ENCODE measurements at places on chromosomes 7 and 10.

DNA sequence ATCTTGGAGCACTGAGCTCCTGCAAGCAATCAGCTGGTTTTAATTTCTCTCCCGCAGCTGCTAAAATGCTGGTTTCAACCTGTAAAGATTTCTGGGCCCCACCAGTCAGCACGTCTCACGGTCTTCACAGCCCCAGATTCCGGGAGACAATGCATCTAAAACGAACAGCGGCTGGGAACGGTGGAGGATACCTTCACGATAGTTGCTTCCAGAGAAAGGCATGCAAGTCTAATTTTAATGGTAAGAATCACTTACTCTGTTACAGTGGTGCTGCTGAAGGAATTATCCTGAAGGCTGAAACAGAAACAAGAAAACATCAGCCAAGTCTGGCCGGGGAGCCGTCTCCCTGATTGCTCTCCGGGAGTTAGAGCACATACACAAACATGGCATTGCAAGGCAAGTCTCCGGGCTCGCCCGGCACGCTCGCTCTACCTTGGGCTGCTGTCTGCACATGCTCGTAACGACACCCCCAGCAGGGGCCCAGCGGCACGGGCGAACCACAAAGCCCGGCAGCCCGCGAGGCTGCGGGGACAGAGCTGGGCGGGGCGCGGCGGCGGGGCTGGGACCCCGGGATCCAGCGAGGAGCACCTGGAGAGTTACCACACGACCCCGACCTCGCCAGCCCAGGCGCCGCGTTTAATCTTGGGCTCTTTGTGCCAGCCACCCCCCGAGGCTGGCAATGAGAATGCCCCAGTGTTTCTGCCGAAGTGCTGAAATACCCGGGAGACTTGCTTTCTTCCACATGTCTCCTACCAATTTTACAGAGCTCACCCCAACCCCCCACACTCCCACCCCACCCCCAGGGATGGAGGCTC lies at the start of gene FAM13C:
Gene FAM13C, minus strand, starts transcription at position 406 of the 815 bp plus-strand sequence. Its CDS starts 89 bp downstream, at position 317.
- DNase-seq: peak; percentile 49

DNA sequence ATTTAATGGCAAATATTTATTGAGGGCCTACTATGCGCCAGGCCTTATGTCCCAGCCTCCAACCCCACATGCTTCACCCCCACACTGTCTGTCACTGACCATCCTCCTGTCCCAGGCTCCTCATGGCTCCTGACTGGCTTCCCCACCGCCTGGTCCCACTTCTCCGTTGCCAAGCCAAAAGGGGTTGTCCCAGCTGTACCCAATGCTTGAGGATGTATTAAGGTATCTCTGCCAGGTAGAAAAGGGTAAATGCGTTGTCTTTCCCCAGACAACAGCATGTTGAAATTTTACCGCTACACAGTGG lies 168.8 kb upstream of the FRMD4A start:
- no peak for DNase-seq

GRCh38 chr10:29617880-29618340 lies 16.9 kb downstream of the SVIL start:
- DNase-seq: peak; percentile 48

DNA sequence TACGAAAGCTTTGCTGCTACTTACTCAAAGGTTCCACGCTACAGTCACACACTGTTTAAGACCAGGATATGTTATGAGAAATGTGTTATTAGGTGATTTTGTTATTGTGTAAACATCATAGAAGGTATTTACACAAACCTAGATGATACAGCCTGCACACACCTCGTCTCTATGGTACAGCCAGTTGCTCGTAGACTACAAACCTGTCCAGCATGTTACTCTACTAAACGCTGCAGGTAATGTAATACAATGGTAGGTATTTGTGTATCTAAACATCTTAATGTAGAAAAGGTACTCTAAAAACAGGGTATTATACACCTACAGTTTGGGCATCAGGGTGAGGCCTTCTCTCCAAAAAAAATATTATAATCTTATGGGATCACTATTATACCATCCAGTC lies 181.2 kb downstream of the MYOF start:
- DNase-seq: no peak

DNA sequence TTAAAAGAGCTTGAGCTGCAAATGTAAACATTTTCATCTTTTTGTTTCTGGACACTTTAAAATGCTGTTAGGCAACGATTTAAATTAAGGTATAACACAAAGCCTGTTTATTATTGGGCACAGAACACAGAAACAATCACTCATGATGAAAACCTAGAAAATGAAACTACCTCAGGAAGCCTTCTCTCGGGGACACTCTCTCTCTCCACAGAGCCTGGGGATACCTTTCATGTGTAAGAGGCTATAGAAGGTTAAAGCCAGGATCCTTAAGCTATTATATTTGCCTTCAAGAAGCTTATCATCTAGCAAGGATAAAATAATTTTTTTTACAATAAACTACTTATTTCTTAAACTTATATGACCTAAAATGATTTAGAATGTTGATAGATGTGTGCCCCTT lies 194.1 kb downstream of the SKAP2 start:
- DNase-seq: no peak

GRCh38 chr7:81692146-81692905 lies 77.5 kb downstream of the HGF start:
- peak; percentile 33 for DNase-seq

DNA sequence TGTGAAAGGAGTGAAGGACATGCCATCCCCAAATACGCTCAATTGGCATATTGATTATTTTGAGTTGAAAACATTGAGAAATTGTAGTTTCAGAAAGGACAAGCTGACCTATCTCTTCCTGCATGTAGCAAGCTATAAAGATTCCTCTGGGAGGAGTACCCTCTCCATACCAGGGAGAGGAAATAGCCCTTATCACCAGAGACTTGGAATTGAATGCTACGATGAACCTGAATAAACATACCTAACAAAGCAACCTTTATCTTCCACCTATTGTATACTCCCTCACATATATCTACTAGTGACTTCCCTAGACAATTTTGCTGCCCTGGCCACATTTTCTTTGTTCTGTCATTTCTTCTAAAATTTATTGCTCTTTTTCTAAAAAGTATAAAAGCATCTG lies 150.2 kb upstream of the EEPD1 start:
- DNase-seq: no peak

GRCh38 chr7:50653126-50653864 lies 88.1 kb upstream of the DDC start:
- DNase-seq: peak; percentile 96

DNA sequence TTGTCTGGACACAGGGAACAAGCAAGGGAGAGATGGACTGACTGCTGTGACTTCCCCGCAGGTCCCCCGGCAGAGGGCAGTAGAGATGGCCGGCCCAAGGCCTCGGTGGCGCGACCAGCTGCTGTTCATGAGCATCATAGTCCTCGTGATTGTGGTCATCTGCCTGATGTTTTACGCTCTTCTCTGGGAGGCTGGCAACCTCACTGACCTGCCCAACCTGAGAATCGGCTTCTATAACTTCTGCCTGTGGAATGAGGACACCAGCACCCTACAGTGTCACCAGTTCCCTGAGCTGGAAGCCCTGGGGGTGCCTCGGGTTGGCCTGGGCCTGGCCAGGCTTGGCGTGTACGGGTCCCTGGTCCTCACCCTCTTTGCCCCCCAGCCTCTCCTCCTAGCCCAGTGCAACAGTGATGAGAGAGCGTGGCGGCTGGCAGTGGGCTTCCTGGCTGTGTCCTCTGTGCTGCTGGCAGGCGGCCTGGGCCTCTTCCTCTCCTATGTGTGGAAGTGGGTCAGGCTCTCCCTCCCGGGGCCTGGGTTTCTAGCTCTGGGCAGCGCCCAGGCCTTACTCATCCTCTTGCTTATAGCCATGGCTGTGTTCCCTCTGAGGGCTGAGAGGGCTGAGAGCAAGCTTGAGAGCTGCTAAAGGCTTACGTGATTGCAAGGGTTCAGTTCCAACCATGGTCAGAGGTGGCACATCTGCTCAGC lies 6.0 kb downstream of the CYREN start:
- DNase-seq: no peak

- no peak for DNase-seq
These were observed 779.9 kb downstream of the GRM8 start for GRCh38 chr7:126472825-126473224.

GRCh38 chr10:35445150-35445884 lies 109.0 kb downstream of the CCNY start:
- no peak for DNase-seq

DNA sequence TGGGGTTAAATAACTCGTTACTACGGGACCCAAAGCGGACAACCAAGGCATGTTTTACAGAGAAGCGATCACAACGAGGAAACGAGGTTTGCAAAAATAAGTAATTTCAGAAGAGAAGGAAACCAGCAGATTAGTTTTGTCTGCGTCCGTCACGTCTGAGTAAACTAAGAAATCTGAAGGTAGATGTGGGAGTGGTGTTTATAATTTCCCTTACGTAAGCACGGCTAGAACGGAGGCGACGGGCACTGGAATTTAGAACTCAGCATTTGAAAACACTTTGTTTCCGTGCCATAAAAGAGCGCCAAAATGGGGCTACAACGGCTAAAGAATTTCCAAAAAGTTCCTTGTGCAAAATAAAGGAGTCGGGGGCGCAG lies 718 bp upstream of the UMAD1 start:
- peak; percentile 21 for DNase-seq

GRCh38 chr10:1736972-1737221 lies 428 bp downstream of the ADARB2 start:
- DNase-seq: no peak

GRCh38 chr7:47934831-47935230 lies 13.4 kb downstream of the PKD1L1 start:
- DNase-seq: no peak

DNA sequence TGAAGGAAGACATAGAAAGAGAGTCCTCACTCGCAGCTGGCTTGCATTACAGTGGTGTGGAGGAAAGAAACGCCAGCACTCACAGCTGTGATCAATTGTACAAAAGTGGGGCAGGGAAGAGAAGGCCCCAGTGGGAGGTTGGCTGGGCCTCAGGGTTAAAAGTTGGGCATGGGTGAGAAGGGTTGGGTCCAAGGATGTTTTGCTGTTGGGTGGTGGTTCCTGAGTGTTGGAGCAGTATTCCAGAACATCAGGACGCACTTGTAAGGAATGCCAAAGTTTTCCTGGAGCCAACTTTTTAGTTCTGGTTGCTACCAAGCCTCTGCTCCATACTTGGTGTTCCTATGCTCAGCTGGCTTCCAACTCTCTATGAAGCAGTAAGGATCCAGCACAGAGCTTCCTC lies 55.4 kb upstream of the MKRN1 start:
- DNase-seq: no peak

DNA sequence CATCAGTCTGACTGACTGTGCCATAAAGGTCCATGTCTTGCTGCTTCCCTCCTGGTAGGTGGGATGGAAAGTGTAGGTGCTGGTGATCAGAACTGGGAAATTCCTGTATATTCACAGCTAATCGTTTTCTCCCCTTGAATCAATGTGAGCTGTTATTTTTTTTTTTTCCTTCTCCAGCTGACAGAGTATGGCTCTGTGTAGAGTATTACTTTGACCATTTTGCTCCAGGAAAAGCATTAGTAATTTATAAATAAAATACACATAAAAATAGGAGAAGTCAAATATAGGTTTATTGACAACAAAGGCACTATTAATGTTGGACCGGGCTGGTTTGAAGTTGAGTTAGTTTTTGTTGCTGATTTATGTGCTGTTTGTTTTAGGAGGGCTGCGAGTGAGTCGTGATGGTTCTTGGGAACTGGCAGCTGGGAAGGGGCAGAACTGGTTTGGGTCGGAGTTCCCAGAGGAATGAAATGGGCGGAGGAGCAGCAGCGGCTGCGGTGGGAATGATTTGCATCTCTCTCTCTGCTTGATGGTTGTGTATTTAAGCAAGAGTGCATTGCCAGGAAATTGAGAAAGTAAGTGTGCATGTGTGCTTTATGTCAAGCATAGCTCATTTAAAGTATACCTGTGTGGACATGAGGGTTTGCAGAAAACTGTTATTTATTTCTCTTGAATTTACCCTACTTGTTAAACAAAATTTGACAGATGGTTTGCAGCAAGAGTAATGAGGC lies 80.9 kb downstream of the LRMDA start:
- peak; percentile 55 for DNase-seq

DNA sequence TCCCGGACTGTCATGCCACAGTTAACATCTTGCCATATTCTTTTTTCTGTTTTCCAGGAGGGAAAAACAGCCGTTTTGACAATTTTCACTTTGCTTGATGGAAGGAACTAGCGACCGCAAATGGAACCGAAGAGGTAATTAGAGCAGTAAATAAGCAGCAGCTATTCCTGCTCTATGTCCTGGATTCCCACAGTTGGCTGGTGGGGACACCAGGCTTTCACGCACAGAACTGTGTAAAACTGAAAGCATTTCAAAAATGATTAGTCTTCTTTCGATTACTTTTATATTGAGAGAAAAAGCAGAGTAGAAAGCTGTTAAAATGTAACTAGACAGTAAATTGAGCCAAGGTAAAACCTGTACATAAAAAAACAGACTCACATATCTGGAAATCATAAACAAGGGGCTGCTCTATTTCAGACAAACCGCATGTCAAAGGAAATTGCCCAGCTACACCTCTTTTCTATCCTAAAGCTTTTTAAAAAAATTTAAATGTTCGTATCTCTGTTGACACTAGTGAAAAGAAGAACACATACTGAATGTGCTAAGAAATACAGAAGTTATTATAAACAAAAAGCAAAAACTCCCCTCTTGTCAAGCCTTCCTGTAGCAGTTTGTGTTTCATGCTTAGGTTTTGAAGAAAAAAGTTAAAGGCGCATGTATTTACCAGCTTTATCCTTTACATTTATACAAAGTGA lies 93.4 kb downstream of the RNF216 start:
- no peak for DNase-seq

DNA sequence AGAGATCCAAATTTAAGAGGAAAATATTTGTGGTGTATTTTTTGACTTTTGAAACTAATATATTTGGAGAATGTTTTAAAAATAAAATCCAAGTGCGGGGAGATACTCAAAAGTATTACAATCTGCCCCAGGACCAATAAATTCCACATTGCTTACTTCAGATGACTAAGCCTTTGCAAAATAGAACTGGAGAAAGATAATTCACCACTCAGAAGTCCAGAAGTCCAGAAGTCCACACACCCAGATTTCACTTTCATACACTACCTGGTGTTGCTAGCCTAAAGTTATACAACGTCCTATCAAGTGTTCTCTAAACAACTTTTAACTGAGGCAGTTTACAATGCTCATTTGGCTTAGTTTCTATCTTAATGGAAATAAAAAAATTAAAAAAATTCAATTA lies 487.0 kb upstream of the SEMA3D start:
- peak; percentile 4 for DNase-seq

- no peak for DNase-seq
These were observed 69.4 kb downstream of the DNAJB6 start for GRCh38 chr7:157405914-157406810.

- DNase-seq: peak; percentile 2
These were observed 147.3 kb upstream of the PCBD1 start for GRCh38 chr10:71035511-71036296.

DNA sequence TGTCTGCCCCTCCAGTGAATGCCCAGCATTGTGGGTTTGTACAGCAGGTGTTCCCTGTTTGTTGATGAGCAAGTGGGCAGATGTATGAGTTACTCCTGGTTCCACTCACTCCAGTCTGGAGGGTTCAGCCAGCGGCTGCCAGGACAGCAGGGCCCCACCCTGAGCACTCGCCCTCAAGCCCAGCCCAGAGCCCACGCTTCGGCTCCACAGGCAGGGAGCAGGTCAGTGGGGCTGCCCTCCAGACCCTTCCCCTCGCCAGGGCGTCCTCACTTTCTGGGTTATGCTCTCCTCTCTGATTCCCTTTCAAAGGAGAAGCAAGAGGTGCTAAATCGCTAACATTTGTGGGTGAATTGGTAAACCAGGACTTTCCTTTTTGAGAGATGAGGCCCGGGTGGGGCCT lies 4.8 kb upstream of the VIPR2 start:
- no peak for DNase-seq
